NCI-H187 treated with DMSO at 0.1 percent for 48 hours (cell line): ENCODE measurements at places on chromosomes 13 and 19.

DNA sequence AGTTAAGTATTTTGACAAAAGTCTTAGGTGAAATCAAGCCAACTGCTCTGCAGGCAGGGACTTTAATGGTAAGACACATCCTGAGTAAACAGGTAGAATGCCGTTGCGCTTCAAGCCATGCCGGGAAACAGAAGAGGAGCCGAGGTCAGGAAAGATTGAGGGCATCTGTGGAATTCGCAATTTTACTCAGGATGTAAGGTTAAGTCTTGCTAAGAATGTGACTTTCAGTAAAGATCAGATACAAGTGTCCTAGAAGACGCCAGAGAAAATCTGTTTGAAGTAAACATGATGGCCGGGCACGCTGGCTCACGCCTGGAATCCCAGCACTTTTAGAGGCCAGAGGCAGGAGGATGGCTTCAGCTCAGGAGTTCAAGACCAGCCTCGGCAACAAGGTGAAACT lies 33.4 kb upstream of the DPRX start:
- no peak for DNase-seq

DNA sequence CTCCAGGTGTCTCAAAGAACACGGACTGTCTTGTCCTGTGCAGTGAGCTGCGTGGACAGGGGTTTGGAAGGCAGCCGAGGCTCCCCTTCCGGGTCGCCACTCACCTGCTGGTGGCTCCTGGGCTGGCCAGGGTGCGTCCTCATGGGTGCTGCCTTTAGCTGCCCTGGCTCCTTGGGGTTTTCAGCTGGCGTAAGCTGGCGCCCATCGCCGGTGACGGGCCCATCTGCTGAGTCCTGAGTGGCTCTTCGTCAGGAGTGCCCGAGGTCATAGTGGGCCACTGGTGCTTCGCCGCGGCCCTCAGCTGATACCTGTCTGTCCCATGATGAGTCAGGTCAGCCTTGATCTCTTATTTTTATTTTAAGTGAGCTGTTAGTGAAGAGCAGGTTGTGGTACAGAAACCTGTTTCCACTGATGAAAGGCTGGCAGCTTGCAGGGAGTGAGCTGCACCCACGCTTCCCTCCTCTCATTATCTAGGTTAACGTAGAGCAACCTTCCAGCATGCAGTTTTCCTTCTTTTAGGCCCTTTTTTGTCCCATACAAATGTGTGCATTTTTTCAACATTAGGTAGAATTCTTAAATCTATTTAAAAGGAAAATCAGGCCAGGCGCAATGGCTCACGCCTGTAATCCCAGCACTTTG lies 18.4 kb downstream of the EPN1 start:
- DNase-seq, result no peak

DNA sequence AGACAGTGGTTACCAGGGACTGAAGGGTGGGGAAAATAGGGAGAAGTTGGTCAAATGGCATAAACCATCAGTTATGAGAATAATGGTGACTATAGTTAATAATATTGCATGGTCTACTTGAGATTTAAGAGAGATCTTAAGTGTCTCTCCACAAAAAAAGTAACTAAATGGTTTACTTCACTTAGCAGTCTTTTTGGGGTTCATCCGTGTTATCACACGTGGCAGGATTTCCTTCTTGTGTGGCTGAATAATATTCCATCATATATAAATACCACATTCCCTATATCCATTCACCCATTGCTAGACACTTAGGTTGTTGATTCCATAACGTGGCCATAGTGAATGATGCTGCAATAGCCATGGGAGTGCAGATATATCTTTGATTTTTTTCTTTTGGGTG lies 967.0 kb downstream of the UQCRFS1 start:
- no peak for DNase-seq

- DNase-seq, result no peak
Measured at GRCh38 chr13:109416001-109416400, 370.4 kb downstream of the IRS2 start.

DNA sequence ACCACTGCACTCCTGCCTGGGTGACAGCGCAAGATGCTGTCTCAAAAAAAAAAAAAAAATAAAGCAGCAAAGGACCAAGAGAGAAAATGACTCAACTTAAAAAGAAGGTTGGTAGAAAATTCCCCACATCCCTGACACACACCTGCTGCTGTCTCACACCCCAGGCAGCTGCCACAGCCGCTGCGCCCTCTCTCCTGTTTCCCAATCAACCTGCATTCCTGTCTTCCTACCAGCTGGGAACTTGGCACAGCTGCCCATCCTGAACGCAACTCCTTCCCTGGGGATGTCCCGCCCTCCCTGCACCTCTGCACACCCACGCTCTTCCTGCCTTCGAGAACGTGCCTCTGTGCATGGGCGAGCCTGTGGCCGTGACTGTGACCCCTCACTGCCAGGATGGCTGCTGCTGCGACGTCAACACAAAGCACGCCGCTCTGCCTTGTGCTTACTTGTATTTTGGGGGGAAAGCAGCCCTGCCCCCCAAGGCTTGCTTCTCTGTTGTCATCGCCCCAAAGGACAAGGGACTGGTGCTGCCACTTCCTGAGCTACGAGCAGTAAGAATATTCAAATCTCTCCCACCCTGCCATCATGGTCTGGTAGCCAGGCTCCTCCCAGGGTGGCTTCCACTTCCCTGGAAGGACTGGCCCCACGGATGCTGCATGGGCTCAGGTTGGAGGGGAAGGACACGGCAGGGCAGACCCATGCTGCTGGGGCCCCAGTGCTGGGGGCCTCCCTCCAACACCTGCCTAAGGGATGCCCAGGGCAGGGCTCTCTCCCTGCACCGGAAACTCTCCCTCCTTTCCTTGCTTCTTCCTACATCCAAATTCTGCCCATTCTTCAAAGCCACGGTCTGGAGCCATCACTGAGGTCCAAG lies 20.7 kb downstream of the SH3GL1 start:
- DNase-seq, result no peak

- DNase-seq, result no peak
Measured at GRCh38 chr13:19950374-19950773, 8.2 kb upstream of the ZMYM2 start.

- DNase-seq, result no peak
Measured at GRCh38 chr13:35672611-35673010, 196.1 kb upstream of the MAB21L1 start.

GRCh38 chr19:45130888-45131615 lies 29.7 kb downstream of the NKPD1 start:
- DNase-seq, result peak; percentile 87

GRCh38 chr19:6087074-6087571 lies 23.2 kb downstream of the RFX2 start:
- no peak for DNase-seq

DNA sequence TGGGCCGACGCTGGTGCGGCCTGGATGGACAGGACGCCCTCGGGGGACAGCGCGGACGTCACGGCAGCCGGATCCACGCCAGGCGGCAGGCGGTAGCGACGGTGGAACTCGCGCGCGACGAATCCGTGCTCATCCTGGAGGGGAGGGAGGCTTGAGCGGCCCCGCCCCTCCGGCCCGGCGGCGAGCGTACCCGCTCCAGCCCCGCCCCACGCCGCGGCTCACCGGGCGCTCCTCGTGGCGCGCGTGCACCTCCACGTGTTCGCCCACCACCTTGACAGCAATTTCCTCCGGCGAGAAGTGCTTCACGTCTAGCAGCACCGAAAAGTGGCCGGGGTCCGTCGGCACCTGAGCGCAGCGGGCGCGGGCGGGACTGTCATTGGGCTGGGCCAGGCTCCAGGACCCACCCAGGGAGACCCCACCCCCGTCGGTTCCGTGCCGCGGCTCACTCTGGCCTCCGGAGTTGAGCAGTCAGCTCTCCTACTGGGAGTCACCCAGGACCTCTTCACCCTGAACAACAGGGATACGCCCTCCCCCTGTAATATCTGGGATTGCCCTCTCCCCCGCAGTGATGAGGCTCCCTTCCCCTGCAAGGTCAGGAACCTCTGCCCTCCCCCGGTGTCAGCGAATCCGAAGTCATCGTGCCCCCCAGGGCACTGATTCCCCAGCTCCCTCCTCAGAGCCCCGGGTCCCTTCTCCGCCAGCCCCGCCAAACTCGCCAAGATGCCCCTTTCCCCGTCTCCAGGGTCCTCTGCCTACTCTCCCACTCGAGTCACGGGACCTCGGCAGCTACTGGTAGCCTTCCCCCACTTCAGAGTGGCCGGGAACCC lies 1.1 kb downstream of the HSPB6 start:
- DNase-seq, result no peak

DNA sequence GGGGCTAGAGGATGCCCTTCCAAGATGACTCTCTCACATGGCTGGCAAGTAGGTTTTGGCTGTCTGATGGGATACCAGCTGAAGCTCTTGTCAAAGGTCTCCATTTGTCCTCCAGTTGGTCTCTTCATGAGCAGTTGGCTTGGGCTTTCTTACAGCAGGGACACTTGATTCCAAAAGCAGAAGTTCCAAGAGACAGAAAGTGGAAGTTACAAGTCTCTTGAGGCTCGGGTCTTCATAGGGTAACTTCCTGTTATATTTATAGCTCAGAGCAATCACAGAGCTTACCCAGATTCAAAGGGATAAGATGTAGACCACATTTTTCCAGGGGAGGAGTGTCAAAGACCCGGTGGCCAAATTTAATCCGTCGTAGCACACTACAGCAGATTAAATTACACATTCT lies 440.0 kb downstream of the RFC3 start:
- no peak for DNase-seq

GRCh38 chr19:55220525-55220924 lies 8.0 kb downstream of the TMEM86B start:
- no peak for DNase-seq

DNA sequence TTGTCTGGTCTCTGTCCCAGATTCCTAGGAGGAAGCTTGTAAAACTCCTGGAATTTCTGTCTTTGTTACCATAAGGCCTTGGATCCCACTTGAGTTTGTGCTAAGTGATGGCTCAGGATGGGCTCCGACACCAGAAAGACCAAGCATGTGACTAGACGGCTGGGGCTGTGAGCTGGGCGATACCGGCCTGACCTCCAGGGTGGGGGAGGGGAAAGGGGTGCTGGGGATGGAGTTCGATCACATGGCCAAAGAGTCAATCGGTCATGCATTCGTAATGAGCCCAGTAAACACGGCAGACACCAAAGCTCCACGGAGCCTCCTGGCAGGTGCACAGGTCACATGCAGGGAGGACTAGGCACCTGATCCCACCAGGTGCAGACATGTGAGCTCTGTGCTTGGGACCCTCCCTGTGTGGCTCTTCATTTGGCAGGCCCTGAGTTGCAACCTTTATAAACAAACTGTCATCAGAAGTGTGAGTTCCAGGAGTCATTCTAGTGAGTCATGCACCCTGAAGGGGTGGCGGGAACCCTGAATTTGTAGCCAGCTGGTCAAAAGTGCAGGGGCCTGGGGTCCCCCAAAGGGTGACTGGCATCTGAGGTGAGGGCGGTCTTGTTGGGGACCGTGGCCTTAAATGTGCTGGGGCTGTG lies 27.1 kb downstream of the ELAVL1 start:
- DNase-seq, result no peak

- no peak for DNase-seq
Measured at GRCh38 chr13:77521595-77522367, 13.7 kb upstream of the SCEL start.

DNA sequence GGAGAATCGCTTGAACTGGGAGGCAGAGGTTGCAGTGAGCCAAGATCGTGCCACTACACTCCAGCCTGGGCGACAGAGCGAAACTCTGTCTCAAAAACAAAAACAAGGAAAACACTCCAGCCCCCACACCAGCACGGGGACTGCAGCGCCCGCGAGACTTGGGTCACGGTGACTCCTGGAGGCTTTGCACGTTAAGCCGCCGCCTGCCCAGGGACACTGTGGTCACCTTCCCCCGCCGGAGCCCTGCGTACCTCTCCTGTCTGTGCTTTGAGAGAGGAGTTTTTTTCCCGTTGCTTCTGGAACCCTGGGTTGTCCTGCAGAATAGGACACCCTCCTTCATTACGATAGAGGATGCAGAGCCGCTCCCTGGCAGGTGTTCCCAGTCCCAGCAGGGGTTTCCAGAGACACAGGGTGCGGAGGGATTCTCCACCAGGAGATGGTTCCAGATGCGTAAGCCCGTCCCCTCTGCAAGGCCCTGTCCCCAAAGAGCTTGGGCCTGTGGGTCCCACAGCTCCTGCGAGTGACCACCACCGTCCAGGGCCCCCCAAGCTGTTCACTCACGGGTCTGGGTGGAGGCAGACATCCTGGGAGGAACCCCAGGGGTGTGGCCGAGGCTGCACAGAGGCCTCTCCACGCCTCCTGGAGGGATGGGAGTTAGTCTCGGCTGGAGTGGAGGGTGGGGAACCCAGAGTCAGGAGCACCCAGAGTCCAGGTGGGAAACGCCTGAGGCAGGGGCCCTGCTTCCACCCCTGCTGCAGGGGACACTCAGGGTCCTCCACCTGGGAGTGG lies 42.8 kb upstream of the NDUFS7 start:
- DNase-seq, result no peak

- DNase-seq, result peak; percentile 42
Measured at GRCh38 chr19:40305403-40305802, 20.3 kb upstream of the AKT2 start.

- no peak for DNase-seq
Measured at GRCh38 chr13:49326222-49326917, 78.6 kb downstream of the CDADC1 start.

GRCh38 chr13:111161601-111162600 lies 46.8 kb downstream of the ARHGEF7 start:
- no peak for DNase-seq

DNA sequence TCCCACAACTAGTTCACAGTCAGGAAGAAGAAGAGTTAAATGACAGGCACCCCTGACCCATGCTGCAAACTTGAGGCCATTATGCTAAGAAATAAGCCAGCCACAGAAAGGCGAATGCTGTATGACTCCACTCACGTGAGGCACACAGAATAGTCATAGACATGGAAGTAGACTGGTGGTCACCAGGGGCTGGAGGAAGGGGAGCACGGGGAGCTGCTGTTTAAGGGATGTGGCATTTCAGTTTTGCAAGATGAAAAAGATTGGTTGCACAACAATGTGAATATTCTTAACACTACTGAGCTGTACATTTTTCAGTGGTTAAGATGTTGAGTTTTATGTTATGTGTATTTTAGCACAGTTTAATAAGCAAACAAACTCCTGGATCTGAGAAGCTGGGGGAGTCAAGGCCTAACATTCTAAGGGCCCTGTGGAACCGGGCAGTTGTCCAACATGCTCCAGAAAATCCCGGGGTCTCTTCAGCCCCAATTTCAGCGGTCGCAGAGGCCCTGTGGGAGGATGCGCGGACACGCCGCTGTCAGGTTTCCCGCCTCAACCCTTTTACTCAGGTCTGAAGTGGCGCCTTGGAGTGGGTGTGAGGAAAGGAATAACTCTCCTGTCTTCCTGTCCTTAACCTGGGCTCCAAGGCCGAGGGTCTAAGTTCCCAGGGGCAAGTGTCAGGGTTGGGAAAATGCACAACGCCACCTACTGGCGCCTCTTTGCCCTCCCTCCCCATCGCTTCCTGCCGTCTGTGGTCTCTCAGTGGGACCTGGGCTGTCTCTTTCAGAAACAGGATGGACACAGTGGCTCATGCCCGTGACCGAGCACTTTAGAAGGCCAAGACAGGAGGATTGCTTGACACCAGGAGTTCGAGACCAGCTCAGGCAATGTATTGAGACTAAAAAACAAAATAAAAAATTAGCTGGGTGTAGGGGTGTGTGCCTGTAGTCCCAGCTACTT lies 4.4 kb upstream of the TMEM272 start:
- no peak for DNase-seq

DNA sequence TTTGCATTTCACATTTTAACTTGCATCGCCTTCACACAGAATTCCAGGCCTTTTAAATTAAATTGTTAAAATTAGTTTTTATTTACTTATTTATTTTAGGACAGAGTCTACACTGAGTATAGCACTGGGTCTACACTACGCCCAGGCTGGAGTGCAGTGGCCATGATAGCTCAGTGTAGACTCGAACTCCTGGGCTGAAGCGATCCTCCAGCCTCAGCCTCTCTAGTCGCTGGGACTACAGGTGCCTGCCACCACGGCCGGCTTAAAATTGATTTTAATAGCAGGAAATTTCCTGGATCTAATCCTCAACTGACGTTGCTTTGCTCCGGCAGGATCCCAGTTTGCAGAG lies 301 bp upstream of the ZNF610 start:
- DNase-seq, result no peak
